ENCODE measurements at places on chromosomes 1 and 21.

GRCh38 chr1:160876311-160876710 is 8.7 kb downstream of the ITLN1 start:
- no peak for DNase-seq

- no peak for DNase-seq
Observed at GRCh38 chr1:26352338-26352679, 1.6 kb downstream of the CRYBG2 start.

DNA sequence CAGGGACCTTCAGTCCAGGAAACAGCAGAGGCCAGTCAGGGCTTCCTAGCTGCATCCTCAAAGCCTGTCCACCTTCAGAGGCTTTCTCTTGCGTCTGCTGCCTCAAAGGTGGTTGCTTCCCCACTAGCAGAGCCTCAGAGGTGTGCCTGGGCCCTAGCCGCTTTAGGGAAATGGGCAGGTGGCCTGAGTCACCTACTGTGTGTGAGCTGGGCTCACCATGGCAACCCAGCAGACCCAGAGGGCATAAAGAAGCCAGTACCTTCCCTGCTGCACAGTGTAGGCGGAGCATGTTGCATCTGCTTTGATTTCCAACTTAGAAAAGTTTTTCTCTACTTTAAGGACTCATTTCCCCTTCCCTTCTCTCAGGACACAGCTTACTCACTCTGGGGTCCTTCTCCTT is 12.5 kb downstream of the SLC9A1 start:
- DNase-seq: no peak

GRCh38 chr1:43481491-43481890 is 27.8 kb upstream of the HYI start:
- no peak for DNase-seq

GRCh38 chr1:202605515-202605914 is 104.7 kb downstream of the SYT2 start:
- no peak for DNase-seq
